Heart right ventricle (tissue), 16 donors: ENCODE measurements at places on chromosomes 2 and 18. TPM values are rescaled to one million over a fixed set of nuclear protein-coding genes. Genes with fewer than 3 reads are reported as not detected.

Gene TM4SF20
- polyA plus RNA-seq, result not detected

Gene DPP10
- not detected for polyA plus RNA-seq

Gene OR6B2
- not detected for polyA plus RNA-seq

Gene SGO2
- 0.59 TPM for polyA plus RNA-seq

Gene CFAP221
- 0.14 TPM for polyA plus RNA-seq

Gene MEP1B
- polyA plus RNA-seq, result not detected

Gene ZBTB7C
- 0.80 TPM for polyA plus RNA-seq

Gene PLCL1
- 19.1 TPM for polyA plus RNA-seq

Gene FOXD4L1
- 0.06 TPM for polyA plus RNA-seq

Gene MLPH
- polyA plus RNA-seq, result 60.0 TPM

Gene EFEMP1
- 46.9 TPM for polyA plus RNA-seq

DNA sequence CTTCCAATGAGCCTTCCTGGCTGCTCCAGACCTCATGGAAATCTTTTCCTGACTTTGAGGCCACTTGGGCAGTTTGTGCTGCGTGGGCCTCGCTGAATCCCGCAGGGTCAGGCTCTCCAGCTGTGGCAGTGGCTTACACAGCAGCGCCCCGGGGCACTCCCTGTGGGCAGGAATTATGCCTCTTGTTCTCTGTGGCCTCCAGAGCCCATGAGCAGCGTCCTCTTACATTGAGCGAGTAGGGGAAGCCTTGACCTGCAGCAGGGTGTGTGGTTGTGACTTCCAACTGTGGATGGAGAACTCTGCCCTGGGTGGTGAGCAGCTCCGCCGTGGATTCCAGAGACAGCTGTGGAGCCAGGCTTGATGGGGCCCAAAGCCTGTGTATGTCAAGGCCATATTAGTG, 180.8 kb downstream of the GLI2 start:
- DNase-seq, result no peak
- no peaks in the 10 kb centered on the region for H3K27me3 ChIP-seq
- no peaks in the 10 kb centered on the region for H3K36me3 ChIP-seq
- no peak overlapping the region for H3K4me3 ChIP-seq
- no peak overlapping the region for H3K27ac ChIP-seq

DNA sequence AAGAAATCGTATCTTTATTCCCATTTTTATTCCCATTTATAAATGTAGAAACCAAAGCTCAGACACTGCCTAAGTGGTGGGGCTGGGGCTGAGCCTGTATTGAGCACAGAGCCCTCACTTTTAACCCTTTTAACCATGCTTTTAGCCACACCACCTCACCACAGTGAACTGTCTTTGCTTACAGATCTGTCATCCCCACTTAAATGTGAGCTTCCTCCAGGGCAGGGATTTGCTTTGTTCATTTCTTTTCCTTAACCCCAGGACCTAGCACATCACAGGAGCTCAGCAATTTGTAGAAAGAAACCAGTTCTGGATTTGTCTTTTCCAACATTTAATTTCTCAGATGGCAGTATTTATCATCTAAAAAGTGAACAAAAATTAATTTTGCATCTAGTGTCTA, 2.2 kb downstream of the BOD1L2 start:
- no peaks in the 10 kb centered on the region for H3K36me3 ChIP-seq
- peaks cover 8% of the 10 kb centered on the region for H3K4me1 ChIP-seq
- no peak for DNase-seq
- no peak overlapping the region for H3K27ac ChIP-seq
- no peak overlapping the region for H3K4me3 ChIP-seq
- no peaks in the 10 kb centered on the region for H3K27me3 ChIP-seq

GRCh38 chr2:168246483-168247340, 683 bp downstream of the STK39 start:
- H3K4me3 ChIP-seq, result peak overlapping the region; percentile 80
- H3K27me3 ChIP-seq, result no peaks in the 10 kb centered on the region
- DNase-seq, result peak; percentile 52

DNA sequence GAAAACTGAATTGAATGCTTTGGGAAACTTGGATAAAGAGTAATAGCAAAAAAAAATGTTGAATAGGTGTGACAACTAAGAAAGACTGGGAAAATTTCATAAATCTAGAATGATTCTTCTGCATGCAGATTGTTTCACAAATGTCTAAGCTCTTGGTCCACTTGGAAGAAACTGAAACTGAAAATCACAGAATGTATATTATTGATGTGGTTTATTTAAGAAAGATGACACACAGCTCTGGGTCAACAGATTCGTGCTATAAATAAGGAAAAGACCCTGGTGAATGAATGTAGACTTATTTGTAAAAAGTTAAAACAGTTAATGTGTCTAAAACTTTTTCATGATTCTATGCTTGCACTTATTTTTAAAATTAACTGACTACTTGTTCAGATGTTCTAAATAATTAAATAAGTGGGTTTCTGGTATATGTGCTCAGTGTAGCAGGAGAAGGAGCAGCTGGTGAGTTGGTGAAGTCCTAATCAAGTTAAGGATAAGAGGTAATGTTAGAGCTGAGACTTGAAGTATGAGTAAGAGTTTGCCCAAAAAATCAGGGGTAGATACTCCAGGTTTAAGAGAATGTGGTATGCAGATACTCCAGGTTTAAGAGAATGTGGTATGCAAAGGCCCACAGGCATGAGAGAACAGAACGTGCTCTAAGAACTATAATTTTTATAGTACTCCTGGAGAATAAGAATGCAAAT, 24.5 kb downstream of the UGP2 start:
- no peak overlapping the region for H3K27ac ChIP-seq
- peaks cover 39% of the 10 kb centered on the region for H3K36me3 ChIP-seq
- no peak for DNase-seq
- H3K27me3 ChIP-seq, result no peaks in the 10 kb centered on the region
- H3K4me3 ChIP-seq, result no peak overlapping the region

DNA sequence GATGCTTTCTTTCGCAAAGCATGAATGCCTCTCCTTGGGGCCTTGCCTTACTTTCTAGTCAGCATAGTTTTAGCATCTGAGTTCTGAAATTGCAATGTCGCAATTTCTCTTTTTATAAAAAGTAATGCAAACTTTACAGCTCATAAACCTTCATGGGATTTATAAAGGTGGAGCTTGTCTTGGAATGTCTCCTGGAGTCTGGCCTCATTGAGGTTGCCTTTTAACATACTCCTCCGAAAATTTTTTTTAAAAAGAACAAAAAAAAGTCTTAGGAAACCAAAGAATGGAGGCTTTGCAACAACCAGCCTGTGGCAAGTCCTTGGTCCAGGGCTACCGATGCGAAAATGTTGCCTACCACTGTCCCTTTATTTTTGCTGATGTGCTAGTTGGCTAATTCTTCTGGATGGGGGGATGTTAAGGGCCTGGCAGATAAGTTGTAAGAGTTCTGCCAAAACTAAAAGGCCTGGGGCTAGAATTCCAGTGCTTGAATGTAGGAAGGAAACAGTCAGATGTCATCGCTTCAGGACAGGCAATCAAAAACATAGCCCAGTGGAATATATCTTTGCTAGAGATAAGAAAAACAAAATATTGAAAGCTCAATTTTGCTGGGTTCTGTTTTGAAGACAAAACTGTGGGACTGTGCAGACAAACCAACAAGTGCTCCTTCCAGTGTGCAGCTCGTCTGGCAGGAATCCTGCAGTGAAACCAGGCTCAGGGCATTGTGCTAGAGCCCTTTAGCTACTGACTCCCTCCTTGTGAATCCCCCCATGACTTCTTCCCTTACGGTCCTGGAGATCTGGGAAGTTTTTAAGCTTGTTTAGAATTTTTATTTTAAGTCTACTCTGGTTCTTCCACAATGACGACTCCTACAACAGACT, 213.0 kb downstream of the PIEZO2 start:
- no peak overlapping the region for H3K27ac ChIP-seq
- no peak for DNase-seq
- H3K4me1 ChIP-seq, result peaks cover 5% of the 10 kb centered on the region
- H3K4me3 ChIP-seq, result no peak overlapping the region

GRCh38 chr2:19676770-19677169, 225.0 kb downstream of the TTC32 start:
- no peaks in the 10 kb centered on the region for H3K27me3 ChIP-seq
- H3K27ac ChIP-seq, result no peak overlapping the region
- DNase-seq, result no peak
- peaks cover 4% of the 10 kb centered on the region for H3K4me1 ChIP-seq
- no peak overlapping the region for H3K4me3 ChIP-seq

DNA sequence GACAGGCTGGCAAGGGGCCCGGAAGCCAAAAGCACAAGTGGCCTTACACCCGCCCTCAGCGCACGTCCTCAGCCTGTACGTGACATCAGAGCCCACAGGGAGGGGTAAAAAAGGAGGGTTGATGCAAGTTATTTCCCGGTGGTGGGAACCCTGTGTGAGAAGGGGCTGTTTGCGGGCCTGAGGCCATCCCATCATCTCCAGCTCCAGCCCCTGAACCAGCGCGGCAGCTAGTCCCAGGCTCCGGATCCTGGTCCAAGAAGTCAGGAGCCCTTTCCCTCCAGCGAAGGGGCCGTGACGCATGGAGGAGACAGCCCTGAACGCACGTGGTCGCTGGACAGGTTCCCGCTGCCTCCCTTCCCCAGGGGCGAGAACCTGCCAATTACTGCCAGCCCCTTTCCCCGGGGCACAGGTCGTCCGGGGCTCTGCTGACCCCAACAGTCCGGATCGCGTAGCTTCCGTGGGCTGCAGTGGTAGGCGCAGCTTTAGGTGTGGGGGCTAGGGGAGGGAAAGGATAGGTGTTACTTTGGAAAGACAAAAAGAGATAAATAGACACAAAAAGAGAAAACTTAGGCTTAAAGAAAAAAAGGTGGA, 1.3 kb upstream of the LRP2 start:
- peak; percentile 6 for DNase-seq
- peaks cover 35% of the 10 kb centered on the region for H3K4me1 ChIP-seq
- no peaks in the 10 kb centered on the region for H3K36me3 ChIP-seq
- H3K27ac ChIP-seq, result no peak overlapping the region
- peaks cover 55% of the 10 kb centered on the region for H3K27me3 ChIP-seq
- H3K4me3 ChIP-seq, result peak overlapping the region; percentile 61

DNA sequence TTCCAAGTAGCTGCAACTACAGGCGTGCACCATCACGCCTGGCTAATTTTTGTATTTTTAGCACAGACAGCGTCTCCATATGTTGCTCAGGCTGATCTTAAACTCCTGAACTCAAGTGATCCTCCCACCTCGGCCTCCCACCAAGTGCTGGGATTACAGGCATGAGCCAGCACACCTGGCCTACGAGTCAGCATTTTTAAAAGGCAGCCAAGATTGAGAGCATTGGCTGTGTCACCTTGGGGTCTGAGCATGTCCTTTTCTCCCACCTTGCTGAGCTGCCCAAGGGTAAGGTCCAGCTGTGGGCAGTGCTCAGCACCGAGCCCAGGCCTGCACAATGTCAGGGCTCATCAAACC, 142.8 kb upstream of the LMAN1 start:
- peaks cover 3% of the 10 kb centered on the region for H3K4me1 ChIP-seq
- no peaks in the 10 kb centered on the region for H3K27me3 ChIP-seq
- no peak overlapping the region for H3K4me3 ChIP-seq
- DNase-seq, result no peak

- H3K4me1 ChIP-seq, result no peaks in the 10 kb centered on the region
- H3K36me3 ChIP-seq, result no peaks in the 10 kb centered on the region
- no peak for DNase-seq
- H3K27me3 ChIP-seq, result peaks cover 3% of the 10 kb centered on the region
- H3K4me3 ChIP-seq, result no peak overlapping the region
These were observed 69.1 kb upstream of the ZNF516 start for GRCh38 chr18:76564117-76564516.

DNA sequence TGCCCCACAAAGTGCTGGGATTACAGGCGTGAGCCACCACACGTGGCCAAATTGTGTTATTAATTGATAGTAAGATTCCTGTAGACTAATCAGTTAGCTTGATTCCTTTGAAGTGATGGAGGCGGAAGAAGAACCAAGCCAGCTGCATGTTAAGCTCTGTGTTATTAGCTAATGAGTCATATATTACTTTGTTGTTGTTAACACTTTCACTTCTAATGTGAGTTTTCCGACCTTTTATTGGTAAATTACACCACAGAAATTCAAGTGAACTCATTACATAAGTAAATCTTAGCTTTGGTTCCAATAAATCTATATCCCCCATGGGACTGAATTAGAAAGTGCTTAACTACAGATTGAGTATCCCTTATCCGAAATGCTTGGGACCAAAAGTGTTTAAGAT, 20.3 kb downstream of the CHMP1B start:
- peaks cover 4% of the 10 kb centered on the region for H3K4me1 ChIP-seq
- DNase-seq, result no peak

- H3K36me3 ChIP-seq, result no peaks in the 10 kb centered on the region
- H3K4me3 ChIP-seq, result no peak overlapping the region
- H3K27me3 ChIP-seq, result no peaks in the 10 kb centered on the region
- H3K4me1 ChIP-seq, result peaks cover 19% of the 10 kb centered on the region
These were observed 185.6 kb upstream of the COL3A1 start for GRCh38 chr2:188788621-188789020.

DNA sequence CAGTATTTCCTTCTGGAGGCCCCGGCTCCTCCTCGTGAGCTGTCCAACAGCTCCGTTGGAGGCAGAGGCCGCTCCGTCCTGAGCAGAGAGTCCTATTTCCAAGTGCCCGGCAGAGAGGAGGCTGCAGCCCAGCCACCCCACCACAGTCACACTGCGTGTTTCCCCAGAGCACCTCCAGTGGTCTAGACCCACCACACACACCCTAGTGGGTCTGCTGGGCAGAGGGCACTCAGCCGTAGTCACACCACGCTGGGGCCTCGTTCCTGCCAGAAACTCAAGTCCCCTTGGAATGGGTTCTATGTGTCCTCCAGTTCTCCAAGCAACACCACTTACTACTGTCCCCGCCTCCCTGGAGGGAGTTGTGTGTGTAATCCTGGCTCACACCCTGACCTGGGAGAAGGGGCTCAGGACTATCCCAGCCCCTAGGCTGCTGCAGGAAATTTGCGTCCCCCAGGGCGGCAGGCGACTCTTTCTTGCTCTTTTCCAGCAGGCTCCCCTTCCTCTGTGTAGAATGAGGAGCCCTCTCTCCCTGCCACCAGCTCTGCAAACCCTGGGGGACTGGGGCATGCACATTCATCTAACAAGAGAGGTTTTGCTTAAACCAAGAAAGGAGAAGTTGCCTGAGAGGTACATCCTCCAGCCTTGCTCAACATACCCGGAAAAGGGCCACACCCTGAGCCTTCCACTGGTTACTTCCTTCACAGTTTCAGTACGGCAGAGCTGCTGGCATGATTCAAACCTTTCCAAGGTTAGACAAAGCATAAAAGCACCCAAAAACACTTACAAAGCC, 114.1 kb downstream of the NDUFA10 start:
- no peaks in the 10 kb centered on the region for H3K27me3 ChIP-seq
- no peak overlapping the region for H3K27ac ChIP-seq
- H3K4me1 ChIP-seq, result peaks cover 5% of the 10 kb centered on the region
- H3K36me3 ChIP-seq, result no peaks in the 10 kb centered on the region
- no peak for DNase-seq
- H3K4me3 ChIP-seq, result no peak overlapping the region

DNA sequence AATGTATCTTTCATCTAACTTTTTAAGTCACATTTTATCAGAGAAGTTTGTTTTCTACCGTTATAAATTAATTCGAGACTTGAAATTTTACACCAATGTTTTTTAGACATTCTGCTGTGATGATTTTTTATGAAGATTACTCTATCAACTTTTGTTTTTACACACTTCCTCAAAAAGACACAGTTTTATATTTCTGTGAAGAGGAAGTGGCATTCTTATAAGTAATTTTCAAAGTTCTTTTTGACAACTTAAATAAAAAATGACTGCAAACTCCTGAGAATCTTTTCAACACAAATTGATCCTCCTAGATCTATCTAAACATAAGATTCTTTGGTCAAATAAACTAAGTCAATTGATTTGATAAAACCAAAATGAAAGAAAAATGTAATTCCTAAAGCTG, 13.7 kb downstream of the ANKRD44 start:
- H3K4me3 ChIP-seq, result no peak overlapping the region
- no peak for DNase-seq
- no peaks in the 10 kb centered on the region for H3K4me1 ChIP-seq
- no peaks in the 10 kb centered on the region for H3K36me3 ChIP-seq

GRCh38 chr2:217289907-217290280, 430.0 kb upstream of the TNP1 start:
- H3K4me1 ChIP-seq, result peaks cover 14% of the 10 kb centered on the region
- H3K4me3 ChIP-seq, result no peak overlapping the region
- no peak for DNase-seq
- no peaks in the 10 kb centered on the region for H3K36me3 ChIP-seq
- peak overlapping the region; percentile 45 for H3K27ac ChIP-seq
